ENCODE measurements at places on chromosomes 2 and 18.

DNA sequence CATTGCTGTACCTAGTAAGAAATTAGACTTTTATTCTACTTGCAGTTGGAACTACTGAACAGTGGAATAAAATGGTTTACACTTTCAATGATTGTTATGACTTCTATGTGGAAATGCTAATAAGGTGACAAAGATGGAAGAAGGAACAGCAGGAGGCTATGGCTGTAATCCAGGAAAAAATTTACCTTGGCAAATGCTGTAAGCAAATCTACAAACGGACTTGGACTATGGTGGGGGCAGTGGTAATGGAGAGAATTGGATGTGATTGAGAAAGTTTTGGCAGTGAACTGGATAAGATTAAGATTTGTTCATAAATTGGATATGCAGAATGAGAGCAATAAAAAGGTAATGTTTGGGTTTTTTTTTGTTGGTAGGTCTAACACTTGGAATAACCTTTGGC, 111.0 kb upstream of the ERBB4 start:
- no peak for DNase-seq

DNA sequence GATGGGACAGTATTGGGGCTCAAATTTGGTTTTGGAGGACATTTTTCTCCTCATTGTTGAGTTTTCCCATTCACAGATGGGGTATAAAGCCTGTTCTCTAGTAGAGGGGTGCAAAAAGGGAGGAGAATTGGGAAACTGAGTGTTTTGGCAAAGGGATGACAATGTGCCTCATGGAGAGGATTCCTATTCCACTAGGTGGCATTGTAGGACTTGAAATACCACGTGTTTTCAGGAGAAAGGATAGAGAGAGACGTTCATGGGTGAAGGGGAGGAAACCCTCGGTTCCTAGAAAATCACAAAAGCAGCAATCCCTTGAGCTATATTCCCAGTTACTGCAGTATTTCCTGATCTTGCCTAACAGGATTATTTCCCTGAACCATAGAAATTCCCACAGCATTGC, 113.7 kb upstream of the SRD5A2 start:
- DNase-seq = no peak

DNA sequence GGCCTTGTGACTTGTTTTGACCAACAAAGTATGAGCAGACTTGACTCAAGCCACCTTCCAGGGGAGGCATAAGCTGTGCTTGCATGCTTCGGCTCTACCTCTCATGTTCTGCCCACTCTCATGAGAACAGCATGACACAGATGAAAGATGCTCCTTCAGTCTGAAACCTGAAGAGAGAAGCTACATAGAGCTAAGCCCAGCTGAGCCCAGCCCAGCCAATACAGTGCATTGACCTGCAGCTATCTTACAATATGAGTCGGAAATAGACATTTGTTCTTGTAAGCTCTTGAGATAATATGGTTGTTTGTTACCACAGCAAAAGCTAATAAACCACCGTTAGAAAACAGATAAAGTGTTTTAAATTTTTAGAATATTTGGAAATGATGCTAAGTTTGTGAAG, 426.7 kb upstream of the PKDCC start:
- no peak for DNase-seq

DNA sequence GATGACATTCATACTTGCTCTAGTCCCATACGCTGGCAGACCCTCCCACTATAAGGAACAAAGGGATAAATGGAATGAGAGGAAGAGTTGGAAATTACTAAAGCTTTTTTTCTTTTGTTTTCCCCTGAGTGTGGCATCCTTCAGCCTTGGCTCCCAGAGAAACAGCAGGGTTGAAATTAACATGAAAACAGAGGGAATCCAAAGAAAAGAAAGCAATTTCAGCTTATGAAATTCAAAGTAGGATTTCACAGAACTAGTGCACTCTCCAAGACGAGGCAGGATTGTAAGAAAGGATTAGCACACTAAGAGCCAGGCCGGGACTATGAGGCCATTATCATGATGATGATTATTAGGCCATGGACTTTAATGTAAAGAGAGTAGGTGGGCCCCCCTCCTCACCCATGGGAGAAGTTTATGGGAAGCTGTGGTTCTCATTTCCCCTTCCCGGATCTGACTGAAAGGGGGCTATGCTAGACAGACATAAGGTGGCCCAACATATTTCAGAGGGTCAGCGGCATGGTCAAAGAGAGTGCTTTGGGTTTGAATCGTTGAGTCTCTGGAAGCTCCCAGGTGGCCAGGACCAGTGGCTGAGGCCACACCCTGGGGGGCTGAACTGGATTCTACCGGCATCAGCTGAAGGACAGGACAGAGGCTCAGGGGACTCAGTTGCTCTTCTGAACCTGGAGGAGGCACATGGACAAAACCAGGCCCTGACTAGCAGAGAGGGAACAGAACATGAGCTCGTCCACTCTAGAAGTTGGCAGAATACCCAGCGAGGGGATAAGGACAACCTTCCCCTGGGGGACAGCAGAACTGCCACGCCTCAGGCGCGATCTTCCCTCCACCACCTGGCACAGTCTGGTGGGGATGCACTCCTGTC, 100.1 kb upstream of the ARL4C start:
- no peak for DNase-seq

All from NCI-H1092 treated with DMSO at 0.1 percent for 48 hours (cell line).